ENCODE measurements at places on chromosomes 4 and X. TPM values are rescaled to one million over a fixed set of nuclear protein-coding genes. Genes with fewer than 3 reads are reported as not detected.

DNA sequence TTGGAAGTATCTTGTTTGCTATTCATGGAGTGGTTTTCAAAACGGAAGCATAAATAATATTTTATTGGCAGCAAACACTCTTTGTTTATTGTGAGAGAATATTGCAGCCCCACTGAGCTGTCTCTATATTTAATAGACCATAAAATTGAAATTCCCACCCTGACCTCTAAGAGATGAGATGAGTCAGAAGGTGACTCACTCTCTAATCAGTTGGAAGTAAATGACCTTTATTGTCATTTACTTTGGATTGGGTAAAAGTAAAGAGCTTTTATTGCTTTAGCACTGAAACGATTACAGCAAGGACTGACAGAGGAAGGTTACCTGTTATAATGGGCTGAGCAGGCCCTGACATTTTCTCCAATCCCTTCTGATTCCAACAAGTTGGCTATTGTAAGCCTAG is 55.0 kb downstream of the SYTL5 start:
- DNase-seq: no peak

DNA sequence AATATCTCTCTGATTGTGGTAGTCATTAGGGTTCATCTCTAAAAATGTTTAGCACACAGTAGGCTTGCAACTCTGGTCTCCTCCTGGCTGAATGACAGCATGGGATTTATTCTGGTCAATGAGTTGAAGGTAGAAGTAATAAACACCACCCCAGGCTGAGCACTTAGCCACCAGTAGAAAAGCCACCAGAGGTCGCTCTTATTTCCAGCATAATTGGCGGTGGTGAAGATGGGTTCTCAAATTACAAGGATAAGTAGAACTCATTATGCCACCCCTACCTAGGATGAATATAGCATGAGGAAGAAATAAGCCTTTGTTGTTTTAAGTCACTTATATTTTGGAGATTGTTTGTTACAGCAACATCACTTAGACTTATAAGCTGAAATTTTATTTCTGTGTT is 302.7 kb downstream of the GPM6A start:
- no peak for DNase-seq

MBNL3 gene
- total RNA-seq: 24.7 TPM

PNMA5 gene
- not detected for total RNA-seq

HHIP gene
- 4.4 TPM for total RNA-seq

GRCh38 chr4:137707626-137708025 is 175.3 kb upstream of the PCDH18 start:
- no peak for DNase-seq

IL15 gene
- 9.1 TPM for total RNA-seq

DNA sequence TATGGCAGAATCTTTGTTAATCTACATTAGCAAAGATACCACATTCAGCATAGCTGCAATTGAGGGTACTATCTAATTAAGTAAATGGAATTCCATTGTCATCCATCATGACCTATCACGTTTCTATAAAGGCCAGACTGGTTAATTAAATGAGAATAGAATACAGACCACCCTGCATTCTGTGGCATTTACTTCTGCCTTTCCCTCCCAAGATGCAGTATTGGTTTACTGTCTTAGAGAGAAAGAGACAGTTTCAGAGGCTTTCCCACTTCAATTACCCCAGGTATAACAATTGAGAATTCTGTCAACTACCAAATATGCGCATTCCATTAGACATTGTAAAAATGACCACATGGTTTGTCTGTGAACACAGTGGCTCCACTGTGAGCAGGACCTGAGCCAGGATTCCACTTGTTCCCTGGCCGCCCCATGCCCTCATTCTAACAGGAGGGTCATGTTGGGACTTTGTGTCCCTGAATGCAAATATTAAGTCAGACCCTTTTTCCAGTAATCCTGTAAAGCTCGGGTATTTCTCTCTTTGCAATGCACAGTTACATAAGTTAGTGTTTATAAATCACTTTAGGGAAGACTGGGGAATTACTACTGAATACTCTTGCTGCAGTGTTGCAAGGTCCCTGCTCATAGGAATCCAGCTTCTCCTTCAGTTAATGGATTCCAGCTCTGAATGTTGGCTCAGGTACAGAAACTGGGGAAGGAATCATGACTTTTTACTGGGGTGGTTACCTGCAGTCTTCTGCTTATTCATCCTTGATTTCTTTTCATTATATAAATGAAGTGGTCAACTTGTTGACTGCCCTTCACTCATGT is 261.0 kb downstream of the PDGFC start:
- no peak for DNase-seq

NEUROG2 gene
- total RNA-seq: not detected

CCSER1 gene
- total RNA-seq: 19.9 TPM

FRAS1 gene
- 46.9 TPM for total RNA-seq

GRCh38 chr4:127521463-127521862 is 111.3 kb upstream of the INTU start:
- DNase-seq: peak; percentile 20

DNA sequence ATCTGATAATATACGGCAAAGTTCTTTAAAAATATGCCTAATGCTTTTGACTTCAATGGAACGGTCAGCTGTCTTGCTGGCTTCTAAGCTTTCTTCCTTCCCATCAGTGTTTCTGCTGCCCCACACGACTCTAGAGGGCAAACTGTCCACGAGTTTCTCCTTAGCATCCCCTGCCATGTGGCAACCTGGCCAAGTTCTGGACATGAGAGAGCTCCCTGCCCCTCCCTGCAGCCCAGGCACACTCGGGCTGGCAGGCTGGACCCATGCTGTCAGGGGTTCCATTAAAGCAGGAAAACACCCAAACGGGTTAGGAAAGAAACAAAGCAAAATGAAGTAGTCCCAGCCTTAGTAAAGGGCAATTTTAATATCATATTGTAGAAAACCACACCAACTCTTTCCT is 38.8 kb downstream of the KDR start:
- DNase-seq: no peak

- no peak for DNase-seq
Observed at GRCh38 chr4:1471443-1472147, 65.4 kb upstream of the NKX1-1 start.

GRCh38 chr4:86855572-86855971 is 6.4 kb upstream of the SLC10A6 start:
- no peak for DNase-seq

ACOX3 gene
- 33.1 TPM for total RNA-seq

DNA sequence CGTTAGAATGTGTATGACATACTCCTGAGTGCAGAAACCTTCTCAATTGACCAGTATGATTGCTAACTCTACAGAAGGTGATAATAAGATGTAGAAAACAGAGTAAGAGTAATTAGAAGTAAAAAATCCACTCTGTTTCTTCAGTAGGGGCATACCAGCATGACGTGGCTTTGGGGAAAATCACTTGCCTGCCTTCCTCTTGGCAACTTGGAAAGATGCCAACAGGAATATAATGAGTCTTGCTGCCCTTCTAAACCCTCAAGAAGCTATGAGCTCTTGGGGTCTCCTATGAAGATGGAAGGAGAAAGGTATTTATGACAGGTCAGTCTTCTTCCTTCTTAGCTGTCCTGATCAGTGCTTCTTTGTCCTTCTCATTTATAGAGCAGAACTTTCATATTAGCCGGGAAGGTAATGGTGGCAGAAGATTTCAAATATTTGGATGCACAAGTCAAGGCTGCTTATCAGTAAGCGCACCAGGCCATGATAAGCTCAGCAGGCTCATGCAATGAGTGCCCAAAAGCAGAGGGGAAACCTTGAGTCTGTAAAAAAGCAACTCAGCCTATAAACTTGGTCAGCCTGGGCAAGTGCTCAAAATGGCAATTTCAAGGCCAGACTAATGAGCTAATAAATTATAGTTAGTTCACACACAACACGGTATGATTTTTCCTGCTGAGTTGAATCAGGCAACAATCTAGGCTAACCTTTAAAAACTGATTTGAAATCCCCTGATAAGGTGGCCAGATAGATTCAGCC is 69.7 kb upstream of the PPARGC1A start:
- DNase-seq: no peak

GRCh38 chrX:307261-308111 is 11.1 kb downstream of the GTPBP6 start:
- DNase-seq: no peak

GRCh38 chrX:15686818-15687685 is 22.4 kb upstream of the CLTRN start:
- peak; percentile 73 for DNase-seq

IKBKG gene
- 14.0 TPM for total RNA-seq

DNA sequence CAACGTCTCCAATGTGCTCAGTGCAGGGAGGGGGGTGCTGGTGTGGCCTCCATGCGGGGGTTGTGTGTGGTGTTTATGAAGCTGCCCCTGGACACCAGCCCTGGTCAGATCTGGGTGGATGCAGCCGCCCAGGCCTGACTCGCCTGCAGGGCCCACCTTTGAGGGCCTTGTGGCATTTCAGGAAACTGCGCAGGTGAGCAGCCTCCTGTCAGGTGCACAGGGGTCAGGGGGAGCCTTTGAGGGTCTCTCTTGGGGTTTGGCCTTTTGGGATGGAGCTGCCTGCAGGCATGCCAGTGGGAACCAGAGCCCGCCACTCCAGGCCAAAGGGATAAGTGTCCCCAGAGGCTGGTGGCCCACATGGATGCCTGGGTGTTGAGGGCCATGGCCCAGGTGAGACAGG is 45.4 kb downstream of the ADRA2C start:
- DNase-seq: no peak

- no peak for DNase-seq
Observed at GRCh38 chrX:44494357-44494756, 48.3 kb downstream of the FUNDC1 start.

DNA sequence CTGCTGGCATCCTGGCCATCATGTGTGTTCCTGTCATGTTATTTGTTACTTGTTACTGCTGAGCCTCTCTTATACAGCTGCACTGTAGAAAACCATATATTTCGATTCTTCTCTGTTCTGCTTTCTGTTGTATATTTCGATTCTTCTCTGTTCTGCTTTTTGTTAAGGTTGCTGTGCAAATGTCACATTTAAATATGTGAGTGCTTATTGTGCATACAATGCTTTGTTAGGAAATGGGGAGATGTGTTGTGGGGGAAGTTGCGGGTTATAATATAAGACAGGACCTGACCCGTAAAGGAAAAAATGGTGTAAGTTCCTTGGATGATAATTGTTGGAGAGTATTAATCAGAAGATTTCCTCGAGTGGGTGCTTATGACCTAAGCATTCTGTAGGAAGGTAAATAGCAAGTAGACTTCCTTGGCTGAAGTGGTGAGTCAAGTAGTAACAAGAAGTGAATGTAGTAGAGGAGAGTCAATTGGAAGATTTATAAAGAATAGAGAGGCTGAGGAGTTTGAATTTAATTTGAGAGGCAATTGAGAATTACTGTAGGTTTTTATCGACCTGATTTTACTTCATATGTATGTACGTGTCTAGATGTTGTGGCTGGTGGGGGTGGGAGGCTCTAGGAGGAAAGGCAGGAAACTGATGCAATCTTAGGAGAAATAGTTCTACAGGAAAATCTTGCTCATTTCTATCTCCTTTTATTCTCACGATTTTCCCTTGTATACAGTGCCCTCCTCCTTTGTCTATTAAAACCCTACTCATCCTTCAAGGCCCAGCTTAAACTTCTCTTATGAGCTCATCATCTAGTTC is 8.5 kb downstream of the OGT start:
- no peak for DNase-seq

DNA sequence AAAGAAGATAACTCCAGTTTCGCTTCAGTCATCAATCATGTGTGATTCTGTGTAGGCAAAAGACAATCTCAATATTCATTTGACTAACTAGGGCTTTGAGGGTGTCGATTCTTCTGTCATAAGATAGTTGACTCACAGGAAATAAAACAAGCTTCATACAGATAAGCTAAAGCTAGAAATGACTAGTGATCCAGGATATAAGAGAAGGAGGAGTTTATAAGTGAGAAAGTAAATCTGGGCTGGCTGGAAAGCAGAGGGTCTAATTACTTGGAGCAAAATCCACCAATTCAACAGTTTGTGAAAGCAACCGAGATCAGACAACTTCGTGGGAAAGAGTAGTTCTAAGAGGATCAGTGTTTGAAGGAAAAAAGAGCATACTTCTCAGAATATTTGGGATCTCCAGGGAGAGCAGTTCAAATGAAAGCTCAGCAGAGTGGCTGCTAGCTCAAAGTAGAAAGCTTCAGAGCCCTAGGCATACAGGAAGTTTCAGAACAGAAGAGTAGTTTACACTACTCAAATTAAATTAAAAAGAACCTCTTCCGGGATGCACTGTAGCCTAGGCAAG is 429.3 kb downstream of the INPP4B start:
- peak; percentile 10 for DNase-seq

STIM2 gene
- 25.4 TPM for total RNA-seq

GRCh38 chrX:443536-444210 is 57.0 kb upstream of the PPP2R3B start:
- no peak for DNase-seq
